Mesothelial cell of epicardium (in vitro differentiated cells): ENCODE measurements at places on chromosomes 3 and 15.

GRCh38 chr3:131804565-131805133 lies 230.2 kb downstream of the CPNE4 start:
- DNase-seq = no peak

DNA sequence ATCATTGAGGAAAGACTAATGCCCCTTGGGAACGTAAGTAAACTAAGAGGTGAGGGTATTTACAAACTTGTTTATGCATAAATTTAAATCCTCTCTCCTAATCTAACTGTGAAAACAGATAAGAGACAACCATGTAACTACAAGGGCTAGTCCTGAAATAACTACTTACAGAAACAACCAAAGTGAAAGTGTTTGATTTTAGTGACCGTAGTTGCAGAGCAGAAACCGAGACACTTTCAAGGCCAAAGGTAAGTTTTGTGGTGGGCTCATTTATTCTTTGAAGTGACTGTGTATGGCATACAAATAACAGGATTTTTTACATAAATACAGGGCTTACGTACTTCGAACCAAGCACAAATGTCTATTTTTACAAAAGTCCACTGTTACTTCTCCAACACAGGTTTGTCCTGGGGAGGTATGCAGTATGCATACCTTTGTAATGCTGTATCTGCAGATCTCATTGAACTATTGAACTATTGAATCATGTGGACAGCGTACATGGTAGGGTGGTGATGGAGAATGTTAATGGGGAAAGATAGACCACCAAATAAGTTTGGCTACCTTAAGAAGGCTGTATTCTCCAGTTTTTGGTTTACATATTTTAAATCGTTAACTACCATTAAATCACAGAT lies 99.6 kb upstream of the RBMS3 start:
- no peak for DNase-seq

DNA sequence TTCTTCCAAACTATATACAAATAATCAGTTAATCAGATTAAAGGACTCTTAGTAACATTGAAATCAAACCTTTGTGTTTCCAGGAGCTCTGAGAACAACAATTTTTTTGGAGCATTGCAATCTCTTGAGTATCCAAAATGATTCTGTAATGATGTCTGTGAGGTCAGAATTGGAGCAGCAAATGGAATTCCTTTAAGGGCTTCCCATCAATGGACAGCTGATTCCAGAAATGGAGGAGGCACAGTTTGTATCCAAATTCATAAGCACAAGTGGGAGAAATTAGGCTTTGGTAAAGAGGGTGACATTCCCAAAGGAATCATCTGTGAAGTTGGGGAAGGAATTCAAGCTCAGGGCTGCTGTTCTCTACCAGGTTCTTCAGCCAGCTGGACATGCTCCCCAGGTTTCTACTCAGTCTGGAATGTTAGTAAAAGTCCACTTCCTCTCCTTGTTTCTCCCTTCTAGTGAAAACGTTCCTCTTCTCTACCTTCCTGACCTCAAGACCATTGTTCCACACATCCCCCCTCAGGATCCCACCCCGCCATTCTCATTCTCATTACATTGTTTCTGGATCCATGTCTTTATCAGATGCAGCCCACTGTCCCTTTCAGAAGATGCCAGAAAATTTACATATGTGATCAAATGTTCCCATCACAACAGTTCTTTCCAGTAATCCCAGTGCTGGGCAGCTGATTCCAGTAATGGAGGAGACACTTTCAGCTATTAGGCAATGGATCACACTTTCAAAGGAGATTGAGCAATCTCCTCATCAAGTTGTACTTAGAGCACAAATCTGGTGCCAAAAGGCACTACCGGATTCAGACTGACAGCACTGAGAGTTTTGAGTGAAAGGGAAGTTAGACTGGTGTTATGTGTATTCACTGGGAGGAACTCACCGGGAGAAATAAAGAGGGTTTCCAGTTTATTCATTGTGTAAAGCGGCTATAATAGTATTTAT lies 391.3 kb upstream of the TPRG1 start:
- no peak for DNase-seq

- DNase-seq = no peak
Measured at GRCh38 chr15:80526556-80527340, 122.6 kb downstream of the ARNT2 start.

- no peak for DNase-seq
Measured at GRCh38 chr3:100968932-100969906, 24.0 kb downstream of the ABI3BP start.

DNA sequence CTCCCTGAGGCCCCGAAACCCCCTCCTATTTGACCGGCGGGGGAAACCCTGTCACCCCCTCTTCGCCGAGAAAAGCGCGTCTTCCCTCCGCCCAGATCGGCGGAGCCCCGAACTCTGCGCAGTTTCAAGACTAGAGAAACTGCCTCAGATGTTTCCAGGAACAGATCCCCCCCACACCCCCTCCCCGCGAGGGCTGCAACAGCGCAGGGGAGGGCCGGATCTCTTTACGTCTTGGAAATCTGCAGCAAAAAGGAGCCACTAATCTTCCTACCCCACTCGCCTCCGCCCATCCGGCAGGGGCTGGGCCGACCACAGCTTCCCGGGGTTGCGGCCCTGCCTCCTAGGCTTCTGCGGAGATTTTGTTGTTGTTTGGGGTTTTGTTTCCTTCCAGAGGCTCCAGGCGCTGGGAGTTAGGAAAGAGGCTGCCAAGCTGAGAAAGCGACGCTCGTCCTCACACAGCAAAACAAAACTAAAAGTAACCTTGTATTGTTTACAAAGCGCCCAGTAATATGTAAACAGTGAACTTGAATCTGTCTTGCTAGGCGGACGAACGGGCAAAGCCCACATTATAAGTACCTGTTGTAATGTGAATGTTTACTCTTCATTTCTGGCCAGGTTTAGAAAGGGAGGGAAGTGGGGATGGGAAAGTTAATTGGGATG lies 2.2 kb downstream of the FOXB1 start:
- peak; percentile 52 for DNase-seq

- no peak for DNase-seq
Measured at GRCh38 chr3:97264180-97264579, 449.8 kb downstream of the EPHA6 start.

- DNase-seq = no peak
Measured at GRCh38 chr15:96914081-96914480, 583.6 kb downstream of the NR2F2 start.
